CD4-positive, alpha-beta T cell treated with Interleukin-2 at 100 ng/mL for 4 hours (primary cell): ENCODE measurements at places on chromosomes 16 and 17.

GRCh38 chr16:78102865-78103264, 3.4 kb downstream of the WWOX start:
- DNase-seq, result no peak

DNA sequence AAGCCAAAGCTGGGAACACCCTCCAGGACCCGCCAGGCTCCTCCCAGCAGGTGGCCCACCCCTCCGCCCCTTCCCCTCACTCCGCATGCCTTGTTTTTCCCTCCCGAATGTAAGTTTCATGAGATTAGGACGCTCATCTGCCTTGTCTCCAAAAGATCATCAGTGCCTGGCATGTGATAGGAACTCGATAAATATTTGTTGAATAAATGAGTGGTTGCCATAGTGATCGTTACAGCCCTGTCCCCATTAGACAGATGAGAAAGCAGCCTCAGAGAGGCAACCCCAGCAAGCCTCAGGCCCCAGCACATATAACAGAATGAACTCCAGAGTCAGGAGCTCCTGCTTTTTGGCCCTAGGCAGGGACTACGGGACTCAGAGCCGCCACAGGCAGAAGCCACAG, 5.0 kb downstream of the CAMKK1 start:
- DNase-seq, result peak; percentile 7

GRCh38 chr16:27287051-27287811, 18.7 kb upstream of the NSMCE1 start:
- no peak for DNase-seq

GRCh38 chr17:70158591-70158990, 10.7 kb upstream of the KCNJ2 start:
- no peak for DNase-seq

- DNase-seq, result no peak
Observed at GRCh38 chr17:30230596-30231125, 4.8 kb downstream of the SLC6A4 start.

GRCh38 chr17:65231662-65232335, 94.6 kb downstream of the RGS9 start:
- DNase-seq, result peak; percentile 52

DNA sequence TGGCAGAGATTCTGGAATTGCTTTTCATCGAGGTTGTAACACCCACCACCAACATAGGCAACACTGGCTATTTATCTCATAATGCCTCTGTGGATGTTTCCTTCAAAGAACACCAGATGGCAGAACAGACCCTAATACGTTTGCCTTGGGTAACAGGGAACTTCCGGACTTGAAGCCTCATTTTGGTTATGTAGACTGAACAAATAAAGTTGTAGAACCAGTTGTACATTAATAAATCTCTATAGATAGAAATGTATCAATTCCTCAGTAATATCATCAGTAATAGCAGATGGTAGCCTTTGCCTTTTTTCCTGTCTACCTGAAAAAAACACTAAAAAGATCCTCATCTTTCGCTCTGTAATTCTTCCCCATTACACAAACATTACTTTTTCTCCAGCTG, 25.9 kb upstream of the APOH start:
- DNase-seq, result peak; percentile 78

- DNase-seq, result no peak
Observed at GRCh38 chr17:39979893-39980350, 685 bp upstream of the PSMD3 start.

- DNase-seq, result no peak
Observed at GRCh38 chr16:84740596-84741116, 40.9 kb downstream of the USP10 start.

GRCh38 chr17:44191941-44192496, 5.2 kb downstream of the TMUB2 start:
- DNase-seq, result no peak

DNA sequence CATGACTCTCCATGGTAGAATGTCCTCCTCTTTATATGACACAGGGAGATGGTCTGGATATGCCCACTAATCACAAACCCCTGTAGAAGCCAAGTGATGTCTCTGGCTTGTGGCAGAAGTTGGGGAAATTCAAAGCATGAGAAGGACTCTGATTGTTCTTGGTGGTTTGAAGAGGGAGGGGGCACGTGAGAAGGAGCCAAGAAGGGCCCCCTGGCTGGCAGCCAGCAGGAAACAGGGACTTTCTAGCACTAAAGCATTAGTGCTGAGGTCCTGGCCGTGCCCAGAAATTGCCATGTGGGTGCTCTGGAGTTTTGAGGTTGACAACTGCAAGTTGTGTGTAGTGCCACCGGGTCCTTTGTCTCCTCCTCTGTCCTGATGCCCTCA, 199.9 kb downstream of the LGALS9B start:
- DNase-seq, result peak; percentile 37

DNA sequence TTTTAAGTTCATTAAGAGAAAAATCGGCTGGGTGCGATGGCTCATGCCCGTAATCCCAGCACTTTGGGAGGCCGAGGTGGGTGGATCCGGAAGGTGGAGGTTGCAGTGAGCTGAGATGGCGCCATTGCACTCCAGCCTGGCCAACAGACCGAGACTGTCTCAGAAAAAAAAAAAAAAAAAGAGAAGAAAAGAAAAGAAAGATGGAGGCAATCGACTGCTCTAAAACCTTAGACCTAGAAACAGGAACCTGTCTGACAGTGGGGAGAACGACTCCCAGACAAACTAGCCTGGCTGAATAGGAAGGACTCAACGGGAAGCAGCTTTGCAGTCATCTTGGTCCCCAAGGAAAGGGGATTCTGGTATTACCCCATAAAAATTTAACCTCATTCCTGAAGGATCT, 13.7 kb downstream of the MRC2 start:
- DNase-seq, result no peak

DNA sequence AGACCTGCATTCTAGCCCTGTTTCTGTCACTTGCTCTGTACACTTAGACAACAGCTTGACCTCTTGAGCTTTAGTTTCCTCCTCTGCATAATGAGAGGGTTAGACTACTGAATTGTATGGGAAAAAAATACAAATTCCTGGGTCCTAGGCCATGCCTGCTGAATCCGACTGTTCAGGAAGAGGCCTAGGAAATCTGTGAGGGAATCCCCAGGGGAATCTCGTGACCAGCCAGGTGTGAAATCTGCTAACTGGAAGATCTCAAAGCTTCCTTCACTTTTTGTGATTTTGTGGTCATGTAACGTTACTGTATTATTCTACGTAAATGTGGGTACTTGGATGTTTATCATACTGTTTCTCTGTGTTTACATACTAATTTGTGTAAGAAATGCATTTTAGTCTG, 58.2 kb downstream of the CYLD start:
- DNase-seq, result no peak

DNA sequence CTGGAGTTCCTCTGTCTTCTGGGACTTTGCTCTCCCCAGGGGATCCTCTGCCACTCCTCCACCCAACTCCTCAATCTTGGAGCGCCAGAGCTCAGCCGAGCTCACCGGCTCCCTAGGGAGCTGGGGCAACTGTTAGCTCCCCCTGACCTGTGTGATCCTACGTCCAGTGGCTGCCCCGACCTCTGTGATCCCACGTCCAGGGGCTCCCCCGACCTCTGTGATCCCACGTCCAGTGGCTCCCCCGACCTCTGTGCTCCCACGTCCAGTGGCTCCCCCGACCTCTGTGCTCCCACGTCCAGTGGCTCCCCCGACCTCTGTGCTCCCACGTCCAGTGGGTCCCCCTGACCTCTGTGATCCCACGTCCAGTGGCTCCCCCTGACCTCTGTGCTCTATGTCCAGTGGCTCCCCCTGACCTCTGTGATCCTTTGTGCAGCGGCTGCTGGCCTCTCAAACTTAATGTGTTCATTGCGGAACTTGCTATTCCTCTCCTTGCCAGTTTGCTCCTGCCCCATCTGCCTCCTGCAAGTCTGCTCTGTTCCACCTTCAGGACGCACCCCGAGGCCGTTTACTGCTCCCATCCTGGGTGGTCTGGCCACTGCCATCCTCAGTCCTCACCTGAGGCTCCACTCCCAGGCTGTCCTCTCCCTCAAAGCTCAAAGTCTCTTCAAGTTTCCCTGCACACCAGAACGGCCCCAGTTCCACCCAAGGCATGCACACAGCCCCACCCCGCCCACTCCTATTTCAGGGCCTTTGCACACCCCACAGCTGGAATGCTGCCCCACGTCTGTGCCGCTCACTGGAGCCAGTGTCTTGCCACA, 2.8 kb downstream of the VPS9D1 start:
- no peak for DNase-seq

GRCh38 chr17:50576864-50577263, 16.3 kb downstream of the CACNA1G start:
- no peak for DNase-seq

DNA sequence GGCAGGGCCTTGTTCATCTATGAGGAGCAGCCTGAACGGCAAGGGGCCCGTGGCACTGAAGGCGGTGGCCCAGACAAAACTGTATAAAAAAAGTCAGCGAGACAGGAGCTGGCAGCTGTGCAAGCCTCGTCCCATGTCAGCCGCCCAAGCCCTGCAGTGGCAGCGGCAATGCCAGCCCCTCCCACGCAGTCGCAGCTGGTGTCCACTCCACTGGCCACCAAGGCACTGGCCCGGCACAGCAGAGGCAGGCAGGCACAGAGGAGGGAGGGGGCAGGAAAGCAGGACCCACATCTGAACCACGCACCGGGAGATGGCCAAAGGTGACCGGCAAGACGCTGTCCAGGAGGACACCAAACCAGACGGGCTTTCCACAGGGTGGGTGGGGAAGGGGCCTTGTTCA, 15.9 kb upstream of the C16orf95 start:
- DNase-seq, result no peak

GRCh38 chr17:9261081-9262012, 240.0 kb downstream of the NTN1 start:
- no peak for DNase-seq

GRCh38 chr16:2865651-2866050, 7.7 kb upstream of the PRSS22 start:
- no peak for DNase-seq

GRCh38 chr16:2155977-2156848, 631 bp downstream of the TRAF7 start:
- no peak for DNase-seq

- peak; percentile 24 for DNase-seq
Observed at GRCh38 chr17:82963104-82963950, 116.1 kb upstream of the METRNL start.

- no peak for DNase-seq
Observed at GRCh38 chr17:43442711-43443110, 41.1 kb upstream of the DHX8 start.

DNA sequence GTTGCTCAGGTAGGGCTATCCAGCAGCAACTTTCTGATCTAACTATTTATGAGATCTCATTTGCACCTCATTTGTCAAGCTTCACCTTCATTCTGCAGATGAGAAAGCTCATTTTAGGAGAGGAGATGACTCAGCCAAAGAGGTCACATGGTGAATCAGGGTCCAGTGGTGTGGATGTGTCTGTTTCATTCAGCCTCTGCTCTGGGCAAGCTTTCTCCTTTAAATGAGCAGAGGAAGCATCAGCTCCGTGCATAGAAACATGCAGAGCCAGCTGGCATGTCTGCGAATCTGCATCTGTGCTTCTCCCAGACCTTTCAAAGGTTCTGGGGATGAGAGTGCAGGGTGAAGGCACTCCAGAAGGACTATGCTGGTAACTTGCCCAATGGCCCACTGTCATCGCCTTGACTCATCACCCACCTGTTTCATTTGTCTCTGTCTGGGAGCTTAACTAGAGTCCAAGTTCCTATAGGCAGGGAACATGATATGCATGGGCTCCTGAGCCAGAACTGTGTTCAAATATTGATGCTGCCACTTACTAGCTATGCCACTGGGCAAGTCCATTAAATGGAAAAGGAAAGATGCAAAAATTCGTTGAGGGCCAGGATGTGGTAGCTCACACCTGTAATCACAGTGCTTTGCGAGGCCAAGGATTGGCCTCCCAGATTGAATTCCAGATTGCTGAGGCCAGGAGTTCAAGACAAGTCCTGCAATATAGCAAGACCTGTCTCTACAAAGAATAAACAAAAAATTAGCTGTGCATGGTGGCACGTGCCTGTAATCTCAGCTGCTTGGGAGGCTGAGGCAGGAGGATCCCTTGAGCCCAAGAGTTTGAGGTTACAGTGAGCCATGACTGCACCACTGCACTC, 67.1 kb upstream of the NLK start:
- DNase-seq, result no peak

DNA sequence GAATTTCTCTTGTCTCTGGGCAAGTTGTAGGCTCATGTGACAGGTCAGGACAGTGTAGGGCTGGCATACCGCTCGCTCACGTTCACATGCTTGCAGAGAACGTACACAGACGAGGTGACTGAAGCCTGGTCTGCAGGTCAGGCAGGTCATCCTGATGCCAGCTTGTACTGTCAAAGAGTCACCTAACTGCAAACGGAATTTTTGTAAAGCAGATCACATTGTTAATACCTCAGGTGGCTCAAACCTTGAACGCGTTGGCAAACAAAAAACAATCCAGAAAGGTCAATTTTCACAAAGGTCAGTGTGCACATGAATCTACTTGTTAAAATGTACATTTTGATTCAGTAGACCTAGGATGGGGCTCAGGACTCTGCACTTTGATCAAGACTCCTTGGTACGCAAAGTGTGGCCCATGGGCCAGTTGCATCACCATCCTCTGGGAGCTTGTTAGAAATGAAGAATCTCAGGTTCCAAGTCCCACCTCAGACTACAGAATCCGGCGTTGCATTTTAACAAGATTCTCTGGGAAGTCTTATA, 28.6 kb downstream of the ANKRD40 start:
- DNase-seq, result no peak

DNA sequence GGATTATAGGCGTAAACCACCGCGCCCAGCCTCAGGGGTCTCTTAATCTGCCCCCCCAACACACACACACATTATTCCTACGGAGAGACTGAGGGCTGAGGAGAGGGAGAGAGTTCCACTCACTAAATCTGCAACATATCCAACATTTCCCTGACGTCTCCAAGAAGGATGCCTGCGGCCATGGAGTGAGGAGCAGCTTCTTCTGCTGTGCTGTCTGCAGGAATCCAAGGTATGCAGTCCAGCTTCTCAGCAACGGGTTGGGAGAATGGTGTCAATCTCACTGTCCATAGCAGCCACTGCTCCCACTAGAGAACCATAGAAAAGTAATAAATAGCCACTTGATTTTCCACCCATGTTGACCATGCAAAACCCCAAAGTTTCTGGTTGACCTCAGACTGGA, 5.1 kb upstream of the PLXDC1 start:
- no peak for DNase-seq

- DNase-seq, result peak; percentile 82
Observed at GRCh38 chr17:63425483-63425882, 20.6 kb downstream of the CYB561 start.

DNA sequence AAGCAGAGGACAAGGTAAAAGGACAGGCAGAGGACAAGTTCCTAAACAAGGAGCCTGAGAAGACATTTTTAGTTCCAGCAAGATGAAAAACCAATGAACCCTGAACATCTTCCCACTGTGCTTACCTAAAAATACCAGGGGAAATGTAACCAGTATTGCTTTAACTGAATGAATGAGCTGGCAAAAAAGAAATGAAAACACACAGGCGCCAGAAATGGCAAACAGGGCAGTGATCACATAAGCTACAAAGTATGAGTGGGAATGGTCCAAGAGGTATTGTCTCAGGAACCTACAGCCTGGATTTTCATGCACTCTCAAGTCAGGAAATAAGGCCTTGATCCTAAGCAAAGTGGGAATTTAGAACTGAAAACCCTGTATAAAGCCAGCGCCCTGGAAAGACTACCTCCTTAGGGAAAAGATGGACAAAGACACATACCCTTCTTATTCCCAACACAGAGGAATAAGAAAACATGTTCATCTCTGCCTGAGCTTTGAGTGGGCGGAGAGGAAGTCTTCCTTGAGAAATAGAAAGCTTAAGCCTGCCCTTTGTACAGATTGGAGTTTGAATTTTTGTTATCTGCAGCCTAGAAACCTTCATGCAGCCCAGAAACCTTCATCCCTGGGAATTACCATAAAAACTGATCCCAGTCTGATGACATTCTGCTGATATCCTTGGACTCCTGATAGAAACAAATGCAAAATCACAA, 2.1 kb downstream of the CMTM2 start:
- no peak for DNase-seq

GRCh38 chr16:9909072-9909825, 273.0 kb downstream of the GRIN2A start:
- no peak for DNase-seq
